ENCODE measurements at places on chromosomes 16 and 17.

GRCh38 chr16:21277927-21278706, at the start of gene CRYM:
CRYM (minus strand) TSS chr16:21278290; CDS start chr16:21278251, 39 bp downstream.
- DNase-seq, result peak; percentile 17

GRCh38 chr17:56847106-56847505, 13.2 kb downstream of the DGKE start:
- DNase-seq, result no peak

DNA sequence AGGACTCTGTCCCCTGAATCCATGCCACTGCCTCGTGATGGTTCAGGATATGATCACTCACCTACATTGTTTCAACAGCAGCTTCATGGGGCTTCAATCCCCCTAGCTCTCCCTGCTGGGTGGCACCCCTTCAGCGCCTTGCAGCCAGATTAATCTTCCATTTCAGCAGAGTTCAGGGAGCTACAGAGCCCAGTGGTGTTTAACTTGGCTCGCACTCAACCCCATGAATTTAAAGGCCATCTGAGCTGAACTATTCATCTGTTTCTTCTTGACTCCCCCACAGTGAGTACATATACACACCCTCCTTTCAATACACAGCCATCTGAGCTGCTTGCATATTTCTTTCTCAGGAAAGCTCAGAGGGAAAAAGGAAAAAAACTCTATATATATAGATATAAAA, 202.8 kb upstream of the C16orf82 start:
- no peak for DNase-seq

DNA sequence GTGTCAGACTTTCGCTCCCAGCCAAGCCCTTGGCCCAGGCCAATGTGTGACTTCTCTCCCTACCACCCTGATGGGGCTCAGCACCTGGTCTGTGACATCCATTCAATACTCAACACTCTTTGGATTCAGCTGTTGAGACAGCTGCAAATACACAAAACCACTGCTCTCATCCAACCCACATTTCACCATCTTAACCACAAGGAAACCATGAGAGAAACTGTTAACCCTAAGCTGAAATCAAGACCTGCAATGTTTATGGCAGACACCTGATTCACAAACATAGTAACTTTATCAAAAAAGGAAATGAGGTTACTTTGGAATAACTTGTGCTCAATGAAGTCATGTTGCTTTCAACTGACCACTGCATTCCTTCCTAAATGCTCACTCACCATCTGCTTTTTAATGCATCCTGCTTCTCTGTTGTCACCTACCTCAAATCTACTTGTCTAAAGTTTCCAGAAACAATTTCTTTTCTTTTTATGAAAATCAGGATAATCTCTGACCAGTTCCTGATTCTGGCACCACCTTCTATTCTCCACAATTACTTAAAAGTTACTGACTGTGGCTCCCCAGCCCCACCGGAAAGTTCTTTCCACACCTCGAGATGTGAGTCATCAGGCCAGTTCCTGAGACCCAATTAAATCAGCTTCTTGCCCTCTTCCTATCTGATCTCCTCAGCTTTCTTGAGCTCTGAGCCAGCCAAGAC, 88.2 kb downstream of the NOG start:
- no peak for DNase-seq

DNA sequence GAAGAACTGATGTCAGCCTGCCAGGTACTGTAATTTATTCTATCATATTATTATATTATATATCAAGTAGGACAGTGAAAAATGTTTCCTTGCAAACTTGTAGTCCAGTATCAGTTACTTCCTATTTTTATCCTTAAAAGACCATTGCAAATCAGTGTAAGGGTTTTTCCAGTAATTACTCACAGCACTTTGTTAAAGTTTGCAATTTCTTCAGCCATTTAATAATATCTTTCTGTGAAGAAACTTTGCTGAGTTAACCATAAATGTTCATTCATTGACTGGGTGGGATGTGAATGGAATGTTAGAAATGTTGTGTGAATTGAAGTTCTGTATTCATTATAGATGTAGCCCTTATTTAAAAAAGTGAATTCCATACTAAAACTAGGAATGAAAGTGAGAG, 26.7 kb downstream of the HAPSTR1 start:
- DNase-seq, result no peak

- no peak for DNase-seq
These were observed 49.0 kb downstream of the CCDC182 start for GRCh38 chr17:57696050-57696449.

- DNase-seq, result no peak
These were observed 420 bp upstream of the KRTAP17-1 start for GRCh38 chr17:41315814-41316445.

DNA sequence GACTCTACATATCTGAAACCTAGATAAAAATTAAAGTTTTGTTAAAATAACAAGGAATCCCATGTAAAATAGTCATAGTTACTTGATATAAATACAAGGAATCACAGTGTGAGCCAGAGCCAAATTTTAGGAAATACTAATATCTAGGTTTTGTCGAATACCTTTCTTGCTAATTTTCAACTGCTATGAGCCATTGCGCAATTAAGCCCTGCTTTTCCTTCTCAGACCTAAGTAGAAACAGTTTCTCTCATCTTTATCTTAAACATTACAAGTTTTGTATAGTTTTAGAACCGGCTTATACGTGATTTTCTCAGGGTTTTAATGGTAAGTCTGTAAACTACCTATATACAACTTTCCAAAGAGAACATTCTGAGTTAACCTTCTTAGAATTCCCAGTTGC, 157.4 kb upstream of the NOG start:
- no peak for DNase-seq

GRCh38 chr17:37564252-37564651, 45.0 kb downstream of the SYNRG start:
- DNase-seq, result no peak

DNA sequence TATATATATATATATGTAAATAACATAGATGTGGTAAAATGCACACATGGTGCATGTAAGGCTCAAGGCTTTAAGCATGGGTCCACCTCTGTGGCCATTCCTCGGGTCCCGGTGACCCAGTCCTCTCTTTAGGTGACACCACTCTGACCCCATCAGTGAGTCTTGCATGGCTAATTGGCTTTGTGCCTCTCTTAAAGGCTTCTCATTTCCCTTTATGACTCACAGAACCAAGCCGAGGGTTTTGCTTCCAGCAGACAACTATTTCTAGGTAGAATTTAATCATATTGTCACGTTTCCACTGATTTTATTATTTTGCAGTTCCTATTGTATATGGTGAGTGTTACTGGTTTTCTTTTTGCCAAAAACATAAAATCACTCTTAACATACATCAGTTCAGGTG, 59.7 kb downstream of the PLCG2 start:
- DNase-seq, result no peak

DNA sequence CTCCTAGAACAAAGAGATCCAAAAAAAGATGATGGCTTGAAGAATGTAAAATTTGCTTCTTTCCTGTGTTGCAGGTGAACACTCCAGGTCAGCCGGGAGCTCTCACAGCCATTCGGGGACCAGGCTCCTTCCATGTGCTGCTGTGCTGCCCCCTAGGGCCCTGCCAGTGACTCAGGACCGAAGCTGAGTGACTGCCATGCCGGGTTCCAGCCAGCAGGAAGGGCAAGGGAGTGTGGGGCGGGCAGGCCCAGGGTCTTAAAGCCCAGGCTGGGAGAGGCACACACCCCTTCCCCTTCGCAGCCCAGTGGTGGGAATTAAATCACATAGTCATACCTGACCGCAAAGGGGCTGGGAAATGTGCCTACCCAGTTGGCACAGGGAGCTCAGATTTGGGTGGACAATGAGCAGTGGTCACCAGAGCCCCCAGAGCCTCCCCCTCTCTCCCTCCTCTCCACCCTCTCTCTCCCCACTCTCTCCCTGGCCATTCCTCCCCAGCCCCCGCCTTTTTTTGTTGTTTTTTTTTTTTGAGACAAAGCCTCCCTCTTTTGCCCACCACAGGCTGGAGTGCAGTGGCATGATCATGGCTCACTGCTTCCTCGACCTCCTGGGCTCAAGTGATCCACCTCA, 11.5 kb downstream of the EPOP start:
- DNase-seq, result peak; percentile 48

- DNase-seq, result peak; percentile 10
These were observed 1.8 kb downstream of the CNTNAP4 start for GRCh38 chr16:76278980-76279379.

DNA sequence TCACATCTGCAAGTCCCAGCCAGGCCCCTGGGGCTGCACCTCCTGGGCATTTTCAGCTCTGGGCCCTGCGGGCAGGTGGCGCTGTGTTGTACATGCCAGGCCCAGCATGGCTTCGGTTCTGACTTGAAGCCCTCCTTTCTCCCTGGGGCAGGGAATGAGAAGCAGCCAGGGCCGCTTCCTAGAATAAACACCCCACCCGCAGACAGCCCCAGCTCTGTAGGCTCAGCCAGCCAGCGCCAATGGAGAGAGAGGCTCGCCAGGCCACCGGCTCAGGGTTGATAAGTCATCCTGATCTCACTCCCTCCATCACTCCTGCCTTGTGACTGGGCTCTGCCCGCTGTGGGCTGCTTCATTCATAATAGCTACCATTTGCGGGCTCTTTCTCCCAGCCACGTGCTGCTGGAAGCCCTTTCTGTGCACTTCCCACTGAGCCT, 6.0 kb upstream of the GLIS2 start:
- DNase-seq, result peak; percentile 17

GRCh38 chr17:31588034-31588433, 196.6 kb downstream of the RAB11FIP4 start:
- DNase-seq, result no peak

DNA sequence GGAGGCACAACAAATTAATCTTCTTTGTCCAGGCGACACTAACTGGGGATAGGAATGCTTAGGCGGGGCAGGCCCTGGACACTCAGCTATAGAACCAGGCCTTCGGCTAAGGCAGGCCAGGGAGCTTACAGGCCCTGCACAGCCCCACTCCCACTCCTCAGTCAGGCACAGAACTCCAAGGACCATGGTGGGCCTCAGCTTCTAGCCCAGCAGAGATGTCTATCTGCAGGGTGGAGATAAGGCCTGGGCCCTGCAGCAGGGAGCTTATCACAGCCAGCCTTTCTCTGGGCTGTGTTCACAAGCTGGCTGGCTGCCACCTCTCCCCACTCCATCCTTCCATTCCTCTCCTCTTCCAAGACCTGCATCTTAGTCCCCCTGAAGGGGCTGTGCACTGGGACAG, 68.1 kb downstream of the TMEM132E start:
- no peak for DNase-seq

DNA sequence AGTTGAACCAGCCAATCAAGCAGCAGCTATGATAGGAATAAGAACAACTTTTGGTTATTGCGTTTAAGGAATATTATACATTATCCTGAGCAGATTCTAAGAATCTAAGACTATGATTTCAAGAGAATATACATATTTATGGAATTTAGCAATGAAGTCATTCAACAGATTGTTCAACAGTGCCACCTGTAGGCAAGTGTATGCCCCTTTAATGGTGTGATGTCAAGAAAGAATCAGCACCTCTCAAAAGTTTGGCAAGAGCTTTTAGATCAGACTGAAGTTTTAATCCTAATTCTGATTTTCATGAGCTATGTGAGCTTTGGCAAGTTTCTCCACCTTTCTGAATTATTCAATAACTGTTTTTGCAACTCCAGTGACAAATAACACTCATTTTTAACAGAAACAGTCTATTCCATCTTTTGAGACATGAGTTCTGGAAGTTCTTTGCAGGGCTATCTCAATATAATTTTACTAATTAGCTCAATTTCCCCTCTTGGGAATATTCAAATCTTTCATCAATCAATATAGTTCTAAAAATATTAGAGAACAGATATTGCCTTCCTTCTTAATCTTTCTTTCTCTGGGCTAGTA, 474.3 kb upstream of the TOM1L1 start:
- DNase-seq, result peak; percentile 10

GRCh38 chr17:5861854-5862253, 208.3 kb upstream of the WSCD1 start:
- DNase-seq, result no peak

DNA sequence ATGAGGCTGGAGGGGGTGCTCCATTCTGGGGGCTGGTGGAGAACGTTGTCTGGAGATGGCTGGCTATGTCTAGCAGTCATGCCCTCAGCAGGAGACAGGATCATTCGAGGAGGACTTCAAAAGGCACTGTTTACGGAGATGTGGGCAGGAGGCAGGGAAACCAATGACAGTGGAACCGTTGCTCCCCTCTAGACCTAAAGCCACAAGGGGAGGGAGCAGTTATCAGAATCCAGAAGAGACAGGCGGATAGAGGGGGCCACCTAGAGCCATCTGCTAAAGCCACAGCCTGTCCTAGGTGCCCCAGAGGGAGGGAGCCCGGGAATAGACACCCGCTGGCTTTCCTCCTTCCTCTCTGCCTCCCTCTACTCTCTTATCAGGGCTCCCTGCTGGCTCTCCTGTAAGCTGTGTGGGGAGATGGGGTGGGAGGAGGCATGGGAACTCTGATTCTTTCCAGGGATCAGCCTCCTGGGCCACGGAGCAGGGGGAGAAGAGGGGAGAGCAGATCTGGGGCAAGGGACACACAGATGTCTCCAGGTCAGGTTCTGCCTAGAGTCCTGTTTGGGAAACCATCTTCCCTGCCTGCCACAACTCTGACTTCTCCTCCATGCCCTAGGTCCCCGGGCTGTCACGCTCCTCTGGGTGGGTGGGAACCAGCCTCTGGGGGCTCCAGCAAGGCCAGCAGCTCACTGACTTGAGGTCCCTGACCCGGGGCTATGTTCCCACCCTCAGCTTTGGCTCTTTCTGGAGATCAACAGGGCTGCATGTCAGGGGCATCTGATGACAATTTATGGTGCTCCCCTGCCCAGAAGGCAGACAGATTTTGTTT, 42.3 kb downstream of the IRX3 start:
- DNase-seq, result no peak

DNA sequence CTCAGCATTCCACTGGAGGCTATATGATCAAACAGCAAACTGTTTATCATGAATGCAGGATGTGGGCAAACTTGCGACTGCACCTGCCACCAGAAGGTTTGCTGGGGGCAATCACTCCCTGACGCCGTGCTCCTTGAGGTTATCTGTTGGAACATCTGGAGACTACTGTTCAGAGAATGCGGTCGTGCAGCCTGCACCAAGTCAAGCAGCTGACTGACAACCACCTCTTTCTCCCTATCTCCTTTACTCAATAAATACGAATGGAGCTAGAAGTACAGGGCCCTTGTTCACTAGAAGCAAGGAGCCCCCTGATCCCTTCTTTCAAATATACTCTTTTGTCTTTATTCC, 2101.2 kb downstream of the TP53TG3F start:
- DNase-seq, result no peak

GRCh38 chr17:45129940-45130680, 2.2 kb downstream of the PLCD3 start:
- DNase-seq, result no peak

Measured in DMS 273 treated with DMSO at 0.1 percent for 48 hours (cell line).